ENCODE measurements at places on chromosomes 6 and 20.
A peak's percentile ranks its signal among the peaks of the same experiment; 100 is the strongest.

DNA sequence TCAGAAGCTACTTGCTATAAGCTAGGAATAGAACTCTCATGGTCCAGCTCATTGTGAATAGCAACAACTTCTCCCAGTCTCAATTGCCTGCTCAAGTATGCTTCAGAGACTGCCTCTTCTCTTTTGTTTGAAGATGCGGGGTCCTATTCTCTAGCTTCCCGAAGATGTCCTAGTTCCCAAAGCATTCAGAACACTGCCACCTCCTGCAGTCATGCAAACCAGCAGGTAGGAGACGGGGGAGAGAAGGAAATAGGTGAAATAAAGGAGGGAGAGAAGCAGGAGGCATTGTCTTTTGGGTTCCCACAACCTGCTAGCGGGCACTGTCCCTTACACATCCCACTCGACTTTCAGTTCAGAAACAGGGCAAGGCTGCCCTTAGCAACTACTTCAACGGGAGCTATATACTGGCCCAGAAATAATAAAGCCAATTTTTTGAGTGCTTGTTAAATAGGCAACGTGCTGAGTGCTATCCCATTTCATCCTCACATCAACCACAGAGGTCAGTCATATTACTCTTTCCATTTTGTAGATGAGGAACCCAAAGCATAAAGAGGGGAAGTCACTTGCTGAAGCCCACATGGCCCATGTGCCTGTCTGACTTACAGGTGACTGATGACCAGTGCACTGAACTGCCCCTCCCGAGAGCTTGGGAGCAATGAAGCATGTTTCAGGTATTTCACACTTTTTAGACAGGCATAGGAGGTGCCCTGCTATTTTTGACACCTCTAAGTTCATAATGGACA is 61.9 kb upstream of the ATXN1 start:
- no peak for DNase-seq

- DNase-seq = no peak
Observed at GRCh38 chr6:153425536-153425935, 294.5 kb upstream of the RGS17 start.

- DNase-seq = no peak
Observed at GRCh38 chr20:58155148-58155925, 73.1 kb downstream of the ANKRD60 start.

DNA sequence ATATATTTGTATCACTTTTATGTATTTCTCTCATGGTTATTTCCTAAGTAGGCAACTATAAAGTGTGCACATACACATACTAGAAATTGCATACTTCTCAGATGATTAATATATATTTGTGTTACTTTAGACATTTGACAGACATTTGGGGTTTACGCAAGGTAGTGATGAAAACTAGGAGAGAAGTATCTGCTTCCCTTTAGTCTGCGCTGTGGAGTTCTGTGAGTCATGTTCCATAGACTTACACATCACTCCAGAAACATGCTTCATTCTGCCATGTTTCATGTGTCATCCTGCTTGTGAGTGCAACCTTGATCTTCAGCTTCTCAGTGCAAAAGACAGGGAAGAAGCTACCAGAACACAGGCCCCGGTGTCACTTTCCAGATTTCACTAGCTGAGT is 200.7 kb upstream of the BMP2 start:
- no peak for DNase-seq

DNA sequence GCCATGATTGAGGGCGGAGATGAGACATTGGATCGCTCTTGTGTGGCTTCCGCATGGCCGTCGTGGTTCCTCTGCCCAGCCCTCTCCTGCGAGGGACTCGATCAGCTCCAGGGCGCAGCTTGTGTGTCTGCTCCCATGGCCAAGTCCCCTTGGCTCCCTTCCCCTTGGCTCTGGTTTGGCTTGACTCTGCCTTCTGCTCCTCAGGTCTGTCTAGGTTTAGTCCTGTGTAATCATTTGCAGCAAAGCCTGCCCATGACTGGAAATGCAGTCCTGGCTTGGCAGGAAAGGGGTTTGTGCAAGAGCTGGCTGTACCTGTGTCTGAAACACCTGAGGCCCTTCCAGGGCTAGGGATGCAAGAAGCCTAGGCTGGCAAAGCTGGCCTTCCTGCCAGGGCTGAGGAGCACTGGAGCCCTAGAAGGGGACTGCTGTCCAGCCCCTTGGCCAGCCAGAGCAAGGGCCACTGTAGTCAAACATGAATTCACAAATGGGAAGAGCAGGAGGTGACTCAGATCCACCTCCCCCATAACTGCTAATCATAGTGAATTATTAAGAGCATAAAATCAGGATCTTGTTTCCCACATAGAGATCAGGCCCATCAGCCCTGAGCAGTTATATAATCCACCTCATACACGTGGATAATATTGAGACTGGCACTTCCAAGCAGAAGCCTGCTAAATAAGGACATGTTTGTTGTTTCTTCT is 196.8 kb downstream of the FARS2 start:
- DNase-seq = no peak

DNA sequence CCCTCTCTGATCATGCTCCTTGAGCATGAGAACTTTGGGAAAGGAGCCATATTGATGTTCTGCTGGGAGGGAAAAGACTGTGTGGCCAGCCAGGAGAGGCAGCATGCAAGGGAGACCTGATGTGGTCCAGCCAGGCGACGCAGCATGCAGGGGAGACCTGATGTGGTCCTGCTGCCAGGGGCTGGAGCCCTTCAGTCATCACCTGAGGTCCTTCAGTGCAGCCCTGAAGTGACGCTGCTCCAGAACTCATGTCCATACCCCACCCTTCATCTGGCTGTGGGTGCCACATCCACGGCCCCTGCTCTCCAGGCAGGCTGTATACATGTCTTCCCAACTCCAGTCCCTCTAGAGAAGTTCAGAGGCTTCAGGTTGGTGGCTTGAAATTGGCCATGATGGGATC is 134.4 kb downstream of the ERMARD start:
- DNase-seq = no peak

DNA sequence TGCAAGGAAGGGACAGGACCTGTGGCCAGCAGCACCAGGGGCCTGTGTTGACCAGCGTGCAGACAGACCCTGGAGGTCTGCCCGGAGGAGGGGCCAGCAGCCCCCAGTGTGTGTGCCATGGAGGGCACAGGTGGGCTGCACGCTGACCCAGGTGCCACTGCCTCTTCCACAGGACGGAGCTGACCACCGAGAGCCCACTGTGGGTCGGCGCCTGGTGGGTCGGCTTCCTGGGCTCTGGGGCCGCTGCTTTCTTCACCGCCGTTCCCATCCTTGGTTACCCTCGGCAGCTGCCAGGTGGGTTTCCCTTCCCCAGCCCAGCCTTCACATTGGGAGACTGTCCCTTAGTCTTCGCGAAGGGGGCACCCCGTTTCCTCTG is 17.9 kb downstream of the SLCO4A1 start:
- no peak for DNase-seq

GRCh38 chr6:18036781-18037180 is 49.3 kb upstream of the KIF13A start:
- no peak for DNase-seq

DNA sequence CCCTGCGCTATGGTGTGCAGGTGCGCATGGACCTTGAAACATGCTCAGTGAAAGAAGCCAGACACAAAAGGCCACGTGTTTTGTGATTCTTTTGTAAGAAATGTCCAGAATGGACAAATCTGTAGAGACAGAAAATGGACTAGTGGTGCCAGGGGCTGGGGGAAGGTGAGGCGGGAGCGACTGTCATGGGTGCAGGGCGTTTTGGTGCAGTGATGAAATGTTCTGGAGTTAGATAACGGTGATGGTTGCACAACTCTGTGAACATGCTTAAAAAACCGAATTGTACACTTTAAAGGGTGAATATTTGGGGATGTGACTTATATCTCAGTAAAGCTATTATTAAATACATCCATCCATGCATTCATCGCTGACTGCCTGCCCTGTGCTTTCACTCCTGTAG is 31.7 kb upstream of the NTSR1 start:
- DNase-seq = no peak

GRCh38 chr6:31541059-31541657 is 645 bp downstream of the DDX39B start:
- DNase-seq = no peak

DNA sequence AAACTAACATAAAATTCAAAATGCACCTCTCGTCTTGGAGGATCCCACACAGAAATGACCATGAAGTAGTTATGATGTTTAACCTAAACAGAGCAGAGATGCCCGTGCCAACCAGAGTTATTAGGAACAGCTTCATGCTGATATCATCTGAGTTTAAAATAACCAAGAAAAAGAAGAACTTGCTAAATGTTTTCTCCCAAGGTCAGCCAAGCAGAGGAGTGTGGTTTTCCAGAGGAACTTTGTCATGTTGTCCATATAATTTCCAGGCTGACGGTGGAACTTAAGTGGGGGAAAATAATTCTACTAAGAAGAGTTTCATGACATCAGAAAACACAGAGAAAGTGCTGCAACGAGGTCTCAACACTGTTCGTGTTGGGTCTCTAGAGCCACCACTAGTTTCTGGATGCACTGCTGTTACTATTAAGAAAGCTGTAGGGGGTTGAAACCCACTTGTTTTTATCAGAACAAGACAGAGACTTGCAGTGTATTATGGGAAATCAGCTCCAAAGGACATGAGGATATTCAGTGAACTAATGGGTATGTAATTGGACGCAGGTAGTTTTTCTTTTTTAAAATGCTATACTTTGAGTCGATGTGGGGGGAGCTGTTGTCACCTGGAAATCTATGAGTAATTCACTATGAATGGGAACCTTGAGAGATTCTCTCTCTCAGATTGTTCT is 5.2 kb downstream of the AGPAT4 start:
- no peak for DNase-seq

- no peak for DNase-seq
Observed at GRCh38 chr6:26284537-26285142, 80.4 kb upstream of the BTN3A2 start.

- no peak for DNase-seq
Observed at GRCh38 chr6:187210-187861, 105.0 kb upstream of the DUSP22 start.

DNA sequence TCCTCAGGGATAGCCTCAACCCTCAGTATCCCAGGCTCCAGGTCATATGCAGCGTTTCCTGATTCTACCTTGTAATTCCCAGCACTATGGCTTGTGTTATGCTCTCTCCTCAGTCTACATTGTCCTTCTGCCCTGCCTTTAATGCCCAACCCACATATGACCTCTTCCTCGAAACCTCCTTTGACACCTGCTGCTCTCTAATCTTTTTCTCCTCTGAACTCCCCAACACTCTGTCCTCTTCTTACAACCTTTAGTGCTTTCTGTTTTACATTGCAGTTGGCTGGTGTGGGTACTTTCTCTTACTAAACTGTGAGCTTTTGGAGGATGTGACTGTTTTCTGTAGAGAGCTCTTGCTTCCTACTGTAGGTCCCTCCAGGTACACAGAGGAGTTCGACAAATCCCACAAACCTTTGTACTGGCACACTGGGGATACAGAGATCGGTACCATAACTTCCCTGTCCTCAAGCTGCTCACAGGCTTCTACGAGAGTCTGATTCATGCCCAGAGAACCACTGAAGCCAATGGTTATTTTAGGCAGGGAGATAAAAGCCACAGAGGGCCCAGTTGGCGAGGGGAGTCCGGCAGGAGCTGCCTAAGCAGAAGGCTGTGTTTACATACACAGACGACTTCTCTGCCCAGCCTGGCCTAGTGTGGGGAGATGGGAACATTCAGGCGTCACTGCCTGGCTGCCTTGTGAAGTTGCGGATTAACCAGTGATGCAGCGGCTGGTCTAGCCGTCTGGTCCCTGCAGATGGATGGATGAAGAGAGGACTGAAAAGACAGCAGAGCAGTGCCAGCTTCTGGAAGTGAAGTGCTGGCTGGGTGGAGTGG is 8.4 kb upstream of the EPB41L1 start:
- no peak for DNase-seq

DNA sequence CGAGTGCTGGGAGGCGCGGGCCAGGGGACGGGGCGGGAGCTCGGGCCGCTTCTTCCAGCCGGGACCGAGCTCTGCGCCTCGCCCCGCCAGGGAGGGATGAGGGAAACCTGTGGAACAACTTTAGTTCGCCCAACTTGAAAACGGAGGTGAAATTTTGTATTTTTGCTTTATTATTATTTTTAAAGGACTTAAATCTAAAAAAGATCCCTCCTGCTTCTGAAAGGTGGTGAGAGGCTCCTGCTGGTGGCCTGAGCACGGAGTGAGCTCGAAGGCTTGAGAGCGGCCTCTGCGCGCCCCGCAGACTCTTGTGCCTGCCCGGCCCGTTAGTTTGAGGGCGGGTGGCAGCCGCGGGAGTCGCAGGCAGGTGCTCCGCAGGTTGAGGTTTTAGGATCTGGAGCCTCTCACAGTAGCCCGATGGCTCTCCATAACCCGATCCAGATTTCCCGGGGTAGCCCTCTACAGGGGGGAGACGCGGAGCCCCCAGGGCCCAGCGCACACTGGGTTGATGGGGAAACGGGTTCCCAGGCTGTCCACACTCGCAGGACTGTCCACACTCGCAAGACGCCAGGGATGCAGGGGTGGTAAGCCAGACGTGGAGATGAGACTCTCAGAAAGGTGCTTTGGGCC is 46.2 kb upstream of the SUPT3H start:
- DNase-seq = peak; percentile 8

GRCh38 chr20:17651760-17652388 is 30.2 kb downstream of the RRBP1 start:
- no peak for DNase-seq

- DNase-seq = no peak
Observed at GRCh38 chr20:54320148-54320607, 112.3 kb downstream of the PFDN4 start.

DNA sequence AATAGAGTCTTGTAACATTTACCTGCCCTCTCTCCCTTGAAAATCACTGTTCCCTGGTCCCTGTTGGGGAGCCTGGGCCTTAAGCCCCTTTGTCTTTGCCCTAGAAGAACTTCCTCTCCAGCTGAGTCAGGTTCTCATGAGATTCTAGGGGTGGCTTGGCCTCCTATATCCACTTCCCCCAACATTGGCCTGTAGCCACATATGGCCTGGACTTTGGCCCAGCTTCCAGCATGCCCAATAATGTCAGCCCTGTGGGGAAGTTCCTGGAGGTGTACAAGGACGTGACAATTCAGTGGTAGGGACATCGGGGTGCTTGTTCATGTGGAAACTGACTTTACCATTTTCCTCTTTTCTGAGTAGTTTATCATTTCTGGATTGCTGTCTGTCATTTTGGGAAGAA is 17.2 kb upstream of the MAS1L start:
- DNase-seq = no peak

- no peak for DNase-seq
Observed at GRCh38 chr20:58875541-58876134, 23.1 kb downstream of the GNAS start.

GRCh38 chr20:48615871-48616270 is 211.9 kb downstream of the PREX1 start:
- no peak for DNase-seq

DNA sequence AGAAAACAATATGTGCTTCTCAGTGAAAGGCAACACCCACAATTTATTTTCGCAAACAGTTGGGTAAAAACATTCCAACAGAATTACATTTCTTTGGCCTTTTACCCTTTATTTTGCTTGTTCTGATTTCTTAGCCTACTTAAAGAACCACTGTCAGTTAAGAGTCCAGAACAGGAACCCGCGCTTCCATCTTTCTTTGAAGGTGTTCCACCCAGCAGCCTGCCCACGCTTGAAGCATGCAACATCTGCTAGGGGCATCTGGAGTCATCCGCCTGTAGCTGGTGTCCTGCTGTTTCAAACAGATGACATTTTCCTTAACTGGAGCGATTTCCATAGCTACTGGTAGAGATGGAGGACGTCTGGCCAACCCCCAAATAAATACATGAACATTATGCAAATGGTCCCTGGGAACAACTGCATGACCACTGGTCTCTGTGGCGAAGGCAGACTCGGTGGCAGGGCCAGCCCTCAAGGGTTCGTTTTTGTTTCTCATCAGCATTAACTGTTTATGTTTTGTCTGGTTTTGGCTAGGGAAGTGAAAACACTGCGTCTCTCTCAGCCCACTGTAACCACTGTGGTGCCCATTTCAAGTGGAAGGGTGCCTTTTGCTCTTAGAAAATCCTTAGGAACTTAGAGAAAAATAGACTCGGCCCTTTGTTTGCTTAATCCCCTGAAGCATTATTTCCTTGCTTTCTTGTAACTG is 51.6 kb downstream of the LAMA4 start:
- DNase-seq = no peak

Data from stimulated activated CD8-positive, alpha-beta memory T cell treated with anti-CD3 and anti-CD28 coated beads, Interleukin-15, amount 100 ng/mL, for 24 hours (primary cell).